Stimulated activated naive CD4-positive, alpha-beta T cell (primary cell): ENCODE measurements at places on chromosomes 13 and 19.

DNA sequence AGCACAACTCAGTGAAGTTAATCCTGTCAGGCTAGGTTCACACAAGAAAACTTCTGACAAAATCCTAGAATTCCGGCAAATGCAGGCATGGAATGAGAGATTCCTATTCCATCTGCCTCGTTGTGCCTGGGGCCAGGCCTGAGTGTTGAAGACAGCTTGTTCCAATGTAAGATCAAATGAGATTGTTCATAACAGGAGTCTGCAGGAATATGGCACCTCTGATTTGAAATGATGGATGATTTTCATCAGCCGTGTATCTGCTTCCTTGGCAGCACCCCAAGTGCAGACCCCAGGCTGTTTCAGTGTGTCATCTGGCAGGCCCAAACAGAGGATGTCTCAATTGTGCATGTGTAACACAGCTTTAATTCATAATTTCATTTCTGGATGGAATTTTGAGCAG, 35.3 kb upstream of the SACS start:
- no peak for DNase-seq

DNA sequence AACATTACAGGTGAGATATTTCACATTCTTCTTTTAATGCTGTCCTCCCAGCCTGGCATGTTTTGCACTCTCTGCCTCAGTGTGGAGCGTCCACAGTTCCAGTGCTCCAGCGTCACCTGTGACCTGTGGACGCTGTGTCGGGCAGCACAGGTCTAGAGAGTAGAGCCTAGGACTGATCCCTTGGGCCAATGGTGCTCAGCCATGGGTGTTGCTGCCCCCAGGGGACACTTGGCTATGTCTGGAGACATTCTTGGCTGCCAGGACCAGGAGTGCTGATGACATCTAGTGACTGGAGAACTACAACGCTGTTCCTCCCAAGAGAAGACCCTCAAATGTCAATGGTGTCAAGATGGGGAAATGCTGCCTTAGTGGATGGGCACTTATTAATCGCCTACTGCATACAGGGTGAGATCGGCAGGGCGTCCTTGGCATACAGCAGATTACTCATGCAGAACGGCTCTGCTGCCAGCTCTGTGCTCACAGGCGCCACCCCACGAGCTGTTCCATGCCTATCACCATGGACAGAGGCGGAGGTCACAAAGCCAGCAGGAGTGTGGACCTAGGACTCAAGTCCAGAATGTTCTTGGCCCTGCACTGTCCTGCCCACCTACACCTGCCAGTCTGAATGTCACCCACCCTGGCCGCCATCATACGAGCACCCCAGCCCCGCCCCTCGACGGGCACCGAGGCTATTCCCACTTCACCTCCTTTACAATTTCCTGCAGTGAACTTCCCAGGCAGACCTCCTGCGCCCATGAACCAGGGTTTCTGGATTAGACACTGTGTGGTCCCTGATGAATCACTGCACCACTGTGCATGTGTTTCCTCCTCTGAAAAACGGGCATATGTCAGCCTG, 13.9 kb upstream of the MADCAM1 start:
- DNase-seq = no peak

- no peak for DNase-seq
These were observed 94.3 kb downstream of the GPC6 start for GRCh38 chr13:93320942-93321341.

GRCh38 chr13:24899601-24900000, 135.6 kb downstream of the RNF17 start:
- no peak for DNase-seq

DNA sequence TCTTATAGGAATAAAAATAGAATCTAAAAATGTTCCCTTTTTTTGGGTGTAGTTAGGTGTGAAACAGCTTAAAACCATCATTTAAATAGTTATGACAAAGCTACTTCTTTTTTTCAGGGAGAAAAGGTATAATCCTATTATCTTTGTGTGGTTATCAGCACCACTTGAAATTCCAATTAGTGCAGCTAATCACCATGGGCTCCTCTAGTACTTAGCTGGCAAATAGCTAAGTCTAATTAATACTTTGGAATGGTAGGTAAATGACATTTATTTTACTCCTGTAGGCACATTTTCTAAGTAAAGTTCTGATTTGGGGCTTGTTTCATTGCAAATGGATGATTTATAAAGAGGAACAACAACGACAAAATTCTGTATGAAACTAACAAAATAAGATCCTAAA, 132.6 kb downstream of the OLFM4 start:
- DNase-seq = no peak

DNA sequence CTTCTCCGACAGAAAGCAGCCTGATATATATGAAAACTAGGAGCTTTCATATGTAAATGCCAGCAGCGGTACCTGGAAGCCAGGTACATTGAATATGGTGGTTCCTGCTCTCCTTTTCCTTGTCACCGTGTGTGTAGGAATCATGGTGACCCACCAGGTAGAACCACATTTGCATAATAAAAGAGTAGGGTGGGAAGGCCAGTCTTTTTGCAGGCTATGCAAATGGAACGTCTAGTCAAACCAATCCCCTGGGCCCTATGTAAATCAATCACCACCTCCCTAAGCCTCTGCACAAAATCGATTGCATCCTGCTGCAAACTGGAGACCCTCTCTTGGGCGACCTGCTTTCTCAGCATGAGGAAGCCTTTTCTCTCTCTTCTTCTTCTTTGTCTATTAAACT, 22.2 kb upstream of the ZNF181 start:
- no peak for DNase-seq

GRCh38 chr13:113146750-113147149, 11.7 kb upstream of the PROZ start:
- no peak for DNase-seq

DNA sequence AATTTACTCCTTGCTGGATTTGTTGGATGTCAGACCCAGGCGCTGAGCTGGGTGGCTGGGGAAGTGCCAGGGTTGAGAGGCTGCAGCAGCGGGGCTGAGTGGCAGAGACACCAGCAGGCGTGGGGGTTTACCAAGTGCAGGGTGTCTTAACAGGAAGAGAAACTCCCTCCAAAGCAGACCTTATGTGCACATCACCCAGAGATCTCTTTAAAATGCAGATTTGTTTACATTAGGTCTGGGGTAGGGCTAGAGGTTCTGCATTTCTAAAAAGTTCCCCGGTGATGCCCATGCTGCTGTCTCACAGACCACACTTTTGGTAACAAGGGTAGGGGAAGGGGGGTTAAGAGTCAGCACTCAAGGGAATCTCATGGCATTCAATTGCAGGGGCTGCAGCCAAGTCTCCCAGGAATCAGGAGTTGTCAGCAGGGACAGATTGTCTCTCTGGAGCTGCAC, 80.7 kb upstream of the OLFM4 start:
- DNase-seq = no peak

- DNase-seq = no peak
These were observed 1.6 kb downstream of the RPL18 start for GRCh38 chr19:48617146-48617937.

GRCh38 chr13:106691341-106691740, 123.4 kb upstream of the ARGLU1 start:
- no peak for DNase-seq

DNA sequence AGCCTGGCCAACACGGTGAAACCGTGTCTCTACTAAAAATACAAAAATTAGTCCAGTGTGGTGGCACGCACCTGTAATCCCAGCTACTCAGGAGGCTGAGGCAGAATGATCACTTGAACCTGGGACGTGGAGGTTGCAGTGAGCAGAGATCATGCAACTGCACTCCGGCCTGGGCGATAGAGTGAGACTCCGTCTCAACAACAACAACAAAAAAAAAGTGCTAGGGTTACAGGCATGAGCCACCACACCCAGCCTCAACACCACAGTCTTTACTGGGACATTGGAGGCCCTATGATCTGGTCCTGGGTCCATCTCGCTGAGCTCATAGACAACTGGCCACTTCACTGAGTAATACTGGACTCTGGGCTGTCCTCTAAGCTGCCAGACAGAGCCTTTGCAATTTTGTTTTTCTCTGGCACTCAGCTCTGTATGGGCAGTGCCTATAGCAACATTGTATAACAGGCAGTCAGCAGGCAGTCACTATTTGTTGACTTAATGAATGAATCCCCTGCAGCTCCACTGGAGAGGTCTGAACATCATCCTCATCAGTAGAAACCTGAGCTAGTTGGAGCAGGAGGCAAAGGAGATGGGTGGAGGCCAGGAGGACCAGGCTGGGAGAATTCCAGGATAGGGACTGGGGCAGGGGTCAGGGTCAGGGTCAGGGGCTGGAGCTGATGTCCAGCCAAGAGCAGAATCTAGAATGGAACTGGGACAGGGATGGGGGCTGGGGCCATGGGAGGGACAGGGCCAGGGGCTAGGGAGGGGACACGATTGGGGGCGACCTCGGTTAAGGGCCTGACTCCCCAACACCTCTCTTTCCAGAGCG, 8.1 kb downstream of the BLOC1S3 start:
- DNase-seq = no peak

GRCh38 chr13:93270769-93271742, 44.4 kb downstream of the GPC6 start:
- DNase-seq = no peak

- no peak for DNase-seq
These were observed 560.9 kb upstream of the PCDH9 start for GRCh38 chr13:67791047-67791446.

GRCh38 chr13:89361909-89362308, 1690.7 kb downstream of the SLITRK5 start:
- DNase-seq = no peak

DNA sequence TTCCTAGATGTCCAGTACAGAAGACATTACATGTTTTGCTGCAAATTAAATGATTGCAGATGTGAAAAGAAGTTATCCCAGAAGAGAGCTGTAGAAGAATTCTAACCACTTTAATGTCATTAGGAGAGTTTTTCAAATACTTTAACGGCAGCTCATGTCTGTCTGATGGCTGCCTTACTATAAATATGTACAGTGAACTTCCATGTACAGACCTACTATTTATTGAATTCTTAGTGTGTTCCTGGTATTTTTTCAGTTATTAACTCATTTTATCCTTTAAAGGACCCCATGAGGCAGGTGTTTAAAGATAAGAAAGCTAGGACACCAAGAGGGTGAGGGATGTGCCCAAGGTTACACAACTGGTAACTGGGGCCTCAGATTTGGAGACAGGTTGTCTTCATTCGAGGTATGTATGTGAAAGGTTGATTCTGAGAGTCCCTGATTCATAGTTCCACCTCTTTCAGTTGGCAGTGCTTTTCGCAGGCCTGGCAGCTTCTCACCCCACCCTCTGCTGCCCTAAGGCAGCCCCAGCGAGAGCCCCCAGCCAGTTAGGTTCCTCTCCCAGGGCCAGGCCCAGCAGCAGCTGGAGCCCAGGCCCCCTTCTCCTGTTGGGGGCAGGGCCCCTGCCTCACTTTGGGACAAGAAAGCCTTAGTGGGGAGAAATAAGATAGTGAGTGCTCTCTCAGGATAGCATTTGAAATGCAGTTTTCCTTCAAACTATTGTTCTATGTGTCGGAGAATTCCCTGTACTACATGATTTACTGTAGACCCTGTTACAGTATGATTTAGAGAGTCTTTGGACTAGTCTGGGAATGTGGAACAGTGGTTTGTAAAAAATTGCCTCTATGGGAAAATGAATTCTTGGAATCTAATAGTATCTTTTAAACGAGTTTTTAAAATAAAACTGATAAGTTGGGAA, 67.7 kb upstream of the TEX29 start:
- DNase-seq = no peak

GRCh38 chr13:39249982-39250381, 211.7 kb downstream of the NHLRC3 start:
- DNase-seq = no peak

DNA sequence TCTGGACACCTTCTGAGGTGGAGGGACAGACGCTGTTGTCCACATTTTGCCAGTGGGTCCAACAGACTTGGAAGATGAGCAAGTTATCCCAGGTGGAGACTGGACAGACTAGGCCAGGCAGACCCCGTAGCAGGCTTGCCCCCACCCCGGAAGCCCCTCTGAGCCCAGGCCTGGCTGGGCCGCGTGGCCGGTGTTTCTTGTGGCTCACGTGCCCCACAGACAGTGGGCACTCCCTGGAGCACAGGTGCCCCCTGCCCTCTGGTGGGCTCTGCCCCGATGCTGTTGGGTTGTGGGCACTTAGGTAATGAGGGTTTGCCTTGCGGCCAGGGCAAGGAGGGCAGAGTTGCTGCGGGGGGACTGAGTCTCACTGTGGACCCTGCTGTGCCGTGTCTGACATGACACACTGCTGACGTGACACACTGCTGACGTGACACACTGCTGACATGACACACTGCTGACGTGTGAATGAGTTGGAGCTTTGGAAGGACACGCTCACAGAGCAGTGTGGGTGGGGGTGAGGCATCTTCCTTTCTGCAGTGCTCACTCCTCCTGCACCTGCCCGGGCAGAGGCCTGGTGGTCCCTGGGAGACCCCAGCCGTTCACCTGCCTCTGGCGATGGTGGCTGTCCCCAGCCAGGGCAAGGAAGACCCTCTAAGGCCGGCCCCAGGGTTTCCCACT, 25.1 kb downstream of the DOT1L start:
- DNase-seq = no peak

GRCh38 chr19:18128044-18128443, 24.9 kb upstream of the PIK3R2 start:
- DNase-seq = no peak

DNA sequence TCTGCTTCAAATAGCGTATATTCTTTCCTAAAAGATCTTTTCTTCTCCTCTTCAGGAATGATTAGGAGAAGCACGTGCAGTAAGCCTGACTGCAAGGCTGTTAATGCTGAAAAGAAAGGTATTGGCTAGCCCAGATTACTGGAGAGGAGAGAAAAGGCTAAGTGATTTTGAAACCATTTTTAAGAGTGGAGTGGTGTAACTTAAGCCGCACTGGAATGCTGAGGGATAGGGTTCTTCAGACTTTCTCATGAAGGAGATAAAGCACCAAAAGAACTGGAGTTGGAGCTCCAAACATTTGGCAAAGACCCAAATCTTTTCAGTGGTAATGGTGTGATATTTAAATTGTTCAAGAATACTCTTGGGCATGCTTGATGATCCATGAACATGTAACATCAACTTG, 388.3 kb downstream of the COG6 start:
- DNase-seq = no peak

GRCh38 chr19:47819858-47820257, 1.9 kb upstream of the CRX start:
- no peak for DNase-seq

GRCh38 chr13:27474751-27475268, 24.4 kb upstream of the MTIF3 start:
- no peak for DNase-seq

- no peak for DNase-seq
These were observed 7.8 kb upstream of the SYCN start for GRCh38 chr19:39211731-39212374.

GRCh38 chr13:25844559-25845434, 207.0 kb downstream of the SHISA2 start:
- no peak for DNase-seq

GRCh38 chr13:103351035-103351828, 285.0 kb upstream of the SLC10A2 start:
- no peak for DNase-seq

DNA sequence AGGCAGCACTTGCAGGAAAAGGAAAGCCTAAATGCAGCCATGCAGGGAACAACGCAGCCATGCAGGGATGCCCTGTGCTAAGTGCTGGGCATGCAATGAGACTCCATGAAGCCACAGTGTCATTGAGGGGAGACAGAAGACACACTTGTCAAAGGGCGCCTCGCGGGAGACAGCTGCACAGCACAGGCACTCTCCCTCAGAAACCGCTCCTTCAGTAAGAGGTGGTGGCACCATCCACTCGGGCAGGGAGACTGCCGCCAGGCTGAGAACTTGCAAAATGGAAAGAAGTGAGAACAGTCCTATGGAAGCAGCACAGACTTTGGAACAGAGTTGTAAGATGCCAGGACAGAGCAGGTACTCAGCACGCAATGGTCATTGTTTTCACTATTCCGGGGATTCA, 51.1 kb downstream of the GGACT start:
- no peak for DNase-seq

GRCh38 chr13:52933547-52934210, 85.2 kb upstream of the PCDH8 start:
- DNase-seq = no peak
